ENCODE measurements at places on chromosomes 7 and 10. TPM values are rescaled to one million over a fixed set of nuclear protein-coding genes. Genes with fewer than 3 reads are reported as not detected.
A peak's percentile ranks its signal among the peaks of the same experiment; 100 is the strongest.

GRCh38 chr7:10677668-10678232 lies 295.9 kb upstream of the PHF14 start:
- H3K27me3 ChIP-seq: no peaks in the 10 kb centered on the region
- H3K4me1 ChIP-seq: no peaks in the 10 kb centered on the region
- DNase-seq: no peak

GRCh38 chr7:151607464-151607867 lies 87.8 kb upstream of the RHEB start:
- no peak for DNase-seq
- H3K4me1 ChIP-seq: no peaks in the 10 kb centered on the region
- H3K27ac ChIP-seq: no peak overlapping the region
- H3K4me3 ChIP-seq: no peak overlapping the region
- no peaks in the 10 kb centered on the region for H3K27me3 ChIP-seq

GRCh38 chr10:10910634-10911033 lies 107.0 kb upstream of the CELF2 start:
- H3K4me3 ChIP-seq: no peak overlapping the region
- peak overlapping the region; percentile 83 for H3K27ac ChIP-seq
- no peak for DNase-seq

- H3K4me1 ChIP-seq: peaks cover 8% of the 10 kb centered on the region
- H3K27ac ChIP-seq: peak overlapping the region; percentile 35
- H3K36me3 ChIP-seq: no peaks in the 10 kb centered on the region
- no peaks in the 10 kb centered on the region for H3K27me3 ChIP-seq
Measured at GRCh38 chr7:106124186-106124585, 12.1 kb upstream of the SYPL1 start.

GRCh38 chr10:7405637-7406036 lies 5.2 kb downstream of the SFMBT2 start:
- H3K4me3 ChIP-seq: no peak overlapping the region
- no peaks in the 10 kb centered on the region for H3K36me3 ChIP-seq
- no peaks in the 10 kb centered on the region for H3K27me3 ChIP-seq
- no peaks in the 10 kb centered on the region for H3K4me1 ChIP-seq
- no peak overlapping the region for H3K27ac ChIP-seq
- no peak for DNase-seq

CFAP70 gene
- 1.5 TPM for total RNA-seq

GRCh38 chr7:128265156-128265905 lies 24.3 kb downstream of the LEP start:
- no peaks in the 10 kb centered on the region for H3K36me3 ChIP-seq
- no peaks in the 10 kb centered on the region for H3K27me3 ChIP-seq
- H3K4me1 ChIP-seq: no peaks in the 10 kb centered on the region
- no peak overlapping the region for H3K4me3 ChIP-seq
- no peak for DNase-seq

GRCh38 chr10:84798312-84798711 lies 469.9 kb downstream of the CCSER2 start:
- no peak overlapping the region for H3K4me3 ChIP-seq
- H3K27me3 ChIP-seq: no peaks in the 10 kb centered on the region
- no peak for DNase-seq
- H3K4me1 ChIP-seq: no peaks in the 10 kb centered on the region

DNA sequence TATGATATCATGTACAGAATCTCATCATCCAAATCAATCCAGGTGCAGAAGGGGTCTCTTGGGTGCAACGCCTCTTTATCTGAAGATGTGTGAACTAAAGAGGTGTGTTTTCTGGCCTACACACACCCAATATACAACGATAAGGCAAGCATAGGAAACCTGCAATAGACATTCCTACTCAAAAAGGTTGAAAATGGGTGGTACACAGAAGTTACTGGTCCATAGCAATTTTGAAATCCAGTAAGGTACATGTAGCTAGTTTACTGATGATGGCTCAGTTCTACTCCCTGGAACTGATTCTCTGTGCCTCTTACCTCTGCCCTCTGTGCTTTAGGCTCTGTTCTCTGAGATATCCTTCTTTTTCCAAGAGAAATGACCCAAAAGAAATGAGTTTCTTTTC lies 22.2 kb upstream of the CCDC3 start:
- H3K4me1 ChIP-seq: no peaks in the 10 kb centered on the region
- H3K4me3 ChIP-seq: no peak overlapping the region
- no peak overlapping the region for H3K27ac ChIP-seq

- H3K4me1 ChIP-seq: no peaks in the 10 kb centered on the region
- no peaks in the 10 kb centered on the region for H3K36me3 ChIP-seq
- no peak for DNase-seq
- H3K27ac ChIP-seq: no peak overlapping the region
- no peak overlapping the region for H3K4me3 ChIP-seq
Measured at GRCh38 chr7:90681336-90682022, 85.4 kb downstream of the CDK14 start.
